ENCODE measurements at places on chromosomes 4 and X.
A peak's percentile ranks its signal among the peaks of the same experiment; 100 is the strongest.

GRCh38 chrX:31506360-31506759, 434.5 kb upstream of the FTHL17 start:
- DNase-seq = no peak

GRCh38 chrX:53433651-53434639, at the start of gene HSD17B10:
HSD17B10 (minus strand) TSS chrX:53434370; CDS start chrX:53434345, 25 bp downstream.
- DNase-seq = peak; percentile 95

- DNase-seq = no peak
These were observed 7.8 kb upstream of the ATXN3L start for GRCh38 chrX:13327666-13328065.

- no peak for DNase-seq
These were observed 756.4 kb upstream of the IGFBP7 start for GRCh38 chr4:57866468-57867171.

GRCh38 chrX:10990418-10990817, 120.7 kb upstream of the HCCS start:
- no peak for DNase-seq

- DNase-seq = peak; percentile 3
These were observed 208.7 kb upstream of the KLF3 start for GRCh38 chr4:38455092-38455862.

DNA sequence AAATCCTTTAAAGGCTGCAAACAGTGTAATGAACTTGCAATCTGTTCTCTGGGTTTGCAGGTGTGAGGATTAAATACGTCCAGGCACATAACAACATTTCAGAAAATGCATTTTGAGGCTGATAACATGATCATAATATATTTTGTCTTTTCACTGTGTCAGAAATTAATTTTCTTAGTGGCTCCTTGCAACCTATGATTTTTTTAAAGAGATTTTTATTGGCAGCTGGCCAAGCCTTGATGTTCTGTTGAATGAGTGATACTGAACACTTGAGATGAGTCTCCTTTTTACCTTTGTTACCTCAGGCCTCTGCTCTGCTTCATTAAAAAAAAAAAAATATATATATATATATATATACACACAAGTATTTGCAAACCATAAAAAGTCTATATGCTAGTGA, 68.2 kb upstream of the TENM3 start:
- DNase-seq = no peak

DNA sequence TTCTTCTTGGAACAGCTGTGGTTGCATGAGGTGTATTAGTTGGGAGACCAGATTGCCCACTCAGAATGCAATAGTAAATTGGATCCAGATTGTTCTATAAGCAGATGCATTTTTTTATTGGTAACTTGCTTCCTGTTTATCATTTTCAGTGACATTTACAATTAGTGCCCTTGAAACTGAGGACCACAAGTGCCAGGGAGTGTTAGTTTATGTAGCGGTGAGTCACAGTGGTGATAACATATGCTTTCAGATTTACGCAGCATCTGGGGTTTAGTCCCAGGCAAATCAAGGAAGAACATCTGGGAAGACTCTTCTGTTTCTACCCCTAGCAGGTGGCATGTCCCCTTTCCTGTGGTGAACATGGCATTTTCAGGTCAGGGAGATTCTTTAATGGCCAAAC, 24.1 kb downstream of the FRMPD4 start:
- DNase-seq = peak; percentile 11

DNA sequence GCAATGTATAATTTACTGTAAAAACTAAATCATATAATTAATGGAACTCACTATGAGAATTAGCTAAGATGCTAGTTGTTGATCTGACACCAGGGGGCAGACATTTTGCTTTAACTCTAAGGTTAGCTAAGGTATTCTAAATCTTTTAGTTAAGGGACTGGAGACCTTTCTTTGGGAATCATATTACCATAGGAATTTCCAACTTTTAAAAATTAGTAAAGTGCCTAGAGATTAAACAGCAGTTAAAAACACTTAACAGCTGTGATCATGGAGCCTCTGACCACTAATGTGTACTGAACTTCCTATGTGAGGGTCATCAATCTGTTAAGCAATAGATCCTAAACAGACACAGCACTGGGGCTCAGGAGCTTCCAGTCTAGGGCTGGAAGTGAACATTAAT, 226.6 kb downstream of the NSUN7 start:
- DNase-seq = peak; percentile 84

DNA sequence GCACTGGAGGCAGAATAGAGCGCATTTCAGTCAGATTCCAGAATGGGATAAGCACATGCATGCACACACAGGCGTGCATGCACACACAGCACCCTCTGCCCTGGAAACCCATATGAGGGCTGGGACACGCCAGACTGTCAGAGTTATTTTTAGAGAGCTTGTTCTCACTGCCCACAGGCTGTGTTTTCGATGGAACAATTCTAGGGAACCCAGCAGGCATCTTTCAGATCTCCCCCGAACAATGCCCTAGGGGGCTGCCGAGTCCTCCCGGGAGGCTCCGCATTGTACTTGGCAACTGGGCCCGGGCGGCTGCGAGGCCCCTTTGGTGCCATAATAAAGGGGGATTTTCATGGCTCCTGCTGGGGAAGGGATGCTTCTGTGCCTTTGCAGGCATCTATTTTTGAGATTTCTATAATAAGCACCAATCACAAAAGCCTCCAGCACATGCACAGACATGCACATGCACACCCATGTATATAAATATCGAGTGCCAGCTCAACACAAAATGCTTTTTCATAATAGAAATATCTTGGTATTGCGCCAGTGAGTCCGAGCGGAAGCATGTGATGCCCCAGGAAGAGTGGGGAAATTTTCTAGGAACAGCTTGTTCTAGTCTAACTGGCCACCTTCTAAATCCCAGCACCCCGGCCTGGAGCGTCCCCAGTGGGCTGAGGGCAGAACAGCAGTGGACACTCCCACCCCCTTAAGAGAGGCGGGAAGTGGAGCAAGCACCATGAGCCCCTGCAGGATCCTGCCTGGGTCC, 88.5 kb downstream of the PHKA2 start:
- DNase-seq = no peak

DNA sequence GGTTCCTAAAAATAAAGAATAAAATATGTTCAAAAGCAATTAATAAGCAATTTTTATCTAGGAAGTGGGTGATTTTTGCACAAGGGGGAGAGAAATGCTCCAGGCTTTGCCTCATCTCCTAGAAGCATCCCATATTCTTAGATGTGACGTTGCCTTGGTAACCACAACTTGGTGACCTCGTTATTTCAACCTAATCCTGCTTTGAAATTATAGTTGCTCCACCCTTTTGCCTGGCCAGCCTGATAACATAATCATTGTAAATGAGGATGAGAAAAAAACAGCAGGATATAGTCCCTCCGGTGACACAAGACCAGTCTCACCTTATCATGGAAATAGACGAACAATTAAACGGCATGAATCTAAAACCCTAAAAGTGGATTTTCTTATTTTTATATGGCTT, 194.4 kb downstream of the QDPR start:
- DNase-seq = no peak

GRCh38 chr4:156293657-156294297, 340.1 kb upstream of the CTSO start:
- DNase-seq = peak; percentile 78
